ENCODE measurements at places on chromosomes 1 and 21. TPM values are rescaled to one million over a fixed set of nuclear protein-coding genes. Genes with fewer than 3 reads are reported as not detected.

ICOSLG gene
- total RNA-seq, result 1.7 TPM

DNA sequence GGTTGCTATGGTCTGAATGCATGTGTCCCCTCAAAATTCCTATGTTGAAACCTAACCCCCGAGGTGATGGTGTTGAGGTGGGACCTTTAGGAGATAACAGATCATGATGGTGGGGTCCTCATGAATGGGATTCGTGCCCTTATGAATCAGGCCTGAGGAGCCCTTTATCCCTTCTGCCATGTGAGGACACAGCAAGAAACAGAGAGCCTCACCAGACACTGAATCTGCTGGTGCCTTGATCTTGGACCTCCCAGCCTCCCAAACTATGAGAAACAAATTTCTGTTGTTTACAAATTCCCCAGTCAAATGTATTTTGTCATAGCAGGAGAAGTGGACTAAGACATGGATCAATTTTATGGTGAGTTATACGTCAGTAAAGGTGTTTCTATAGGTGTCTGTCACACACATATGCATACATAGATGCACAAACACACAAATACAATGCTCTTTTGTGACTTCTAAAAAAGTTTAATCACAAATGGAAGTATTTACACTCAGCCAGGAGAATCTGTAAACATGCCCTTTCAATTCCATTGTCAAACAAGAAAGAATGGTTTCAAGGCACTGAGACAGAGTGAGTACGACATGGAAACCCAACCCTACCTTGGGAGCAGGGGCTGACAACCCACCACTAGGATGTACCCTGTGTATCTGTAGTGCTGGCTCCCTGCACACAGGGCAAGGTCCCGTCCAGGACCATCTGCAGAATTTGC, 5.5 kb upstream of the ETS2 start:
- no peaks in the 10 kb centered on the region for H3K36me3 ChIP-seq
- H3K4me3 ChIP-seq, result no peak overlapping the region
- DNase-seq, result no peak
- H3K27ac ChIP-seq, result no peak overlapping the region
- no peaks in the 10 kb centered on the region for H3K27me3 ChIP-seq
- peaks cover 9% of the 10 kb centered on the region for H3K4me1 ChIP-seq

CD1B gene
- not detected for total RNA-seq

- H3K36me3 ChIP-seq, result no peaks in the 10 kb centered on the region
- H3K27ac ChIP-seq, result no peak overlapping the region
- no peaks in the 10 kb centered on the region for H3K4me1 ChIP-seq
- no peak overlapping the region for H3K4me3 ChIP-seq
- no peak for DNase-seq
These were observed 67.2 kb upstream of the B3GALNT2 start for GRCh38 chr1:235571482-235571881.

DNA sequence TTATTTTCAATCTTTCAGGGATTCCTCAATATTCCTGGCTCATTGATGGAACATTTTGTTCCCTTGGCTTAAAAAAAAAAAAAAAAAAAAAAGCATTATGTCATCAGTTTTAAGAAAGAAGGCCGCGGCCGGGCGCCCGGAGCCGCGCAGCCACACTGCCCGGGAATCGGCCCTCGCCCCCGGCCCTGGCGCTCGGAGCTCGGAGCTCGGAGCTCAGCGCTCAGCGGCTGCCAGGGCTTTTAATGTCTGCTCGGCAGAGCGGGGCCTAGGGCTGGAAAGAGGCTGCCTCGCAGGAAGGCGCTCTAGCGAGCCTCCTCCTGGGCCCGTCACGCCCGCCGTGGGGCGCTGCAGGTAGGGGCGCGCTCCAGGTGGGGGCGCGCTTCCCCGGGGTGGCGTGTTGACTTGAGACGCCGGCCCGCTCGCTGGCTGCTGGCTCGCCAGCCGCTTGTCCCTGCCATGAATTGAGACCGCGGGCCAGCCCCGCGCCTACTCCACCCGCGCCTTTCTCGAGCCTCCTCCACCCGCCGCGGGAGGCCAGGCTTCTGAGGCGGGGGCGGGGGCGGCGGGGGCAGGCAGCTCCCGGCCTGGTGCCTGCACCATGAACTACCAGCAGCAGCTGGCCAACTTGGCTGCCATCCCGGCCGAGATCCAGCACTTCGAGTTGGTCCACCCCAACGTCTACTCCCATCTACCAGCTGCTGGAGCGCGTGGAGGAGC, 5.4 kb upstream of the TDRD5 start:
- no peaks in the 10 kb centered on the region for H3K36me3 ChIP-seq
- H3K4me3 ChIP-seq, result peak overlapping the region; percentile 62
- peaks cover 3% of the 10 kb centered on the region for H3K4me1 ChIP-seq
- no peak for DNase-seq
- H3K27me3 ChIP-seq, result peaks cover 3% of the 10 kb centered on the region

- no peaks in the 10 kb centered on the region for H3K36me3 ChIP-seq
- H3K4me3 ChIP-seq, result no peak overlapping the region
- peaks cover 20% of the 10 kb centered on the region for H3K4me1 ChIP-seq
- no peak for DNase-seq
These were observed 176.4 kb downstream of the ETS2 start for GRCh38 chr21:38982096-38982495.

DNA sequence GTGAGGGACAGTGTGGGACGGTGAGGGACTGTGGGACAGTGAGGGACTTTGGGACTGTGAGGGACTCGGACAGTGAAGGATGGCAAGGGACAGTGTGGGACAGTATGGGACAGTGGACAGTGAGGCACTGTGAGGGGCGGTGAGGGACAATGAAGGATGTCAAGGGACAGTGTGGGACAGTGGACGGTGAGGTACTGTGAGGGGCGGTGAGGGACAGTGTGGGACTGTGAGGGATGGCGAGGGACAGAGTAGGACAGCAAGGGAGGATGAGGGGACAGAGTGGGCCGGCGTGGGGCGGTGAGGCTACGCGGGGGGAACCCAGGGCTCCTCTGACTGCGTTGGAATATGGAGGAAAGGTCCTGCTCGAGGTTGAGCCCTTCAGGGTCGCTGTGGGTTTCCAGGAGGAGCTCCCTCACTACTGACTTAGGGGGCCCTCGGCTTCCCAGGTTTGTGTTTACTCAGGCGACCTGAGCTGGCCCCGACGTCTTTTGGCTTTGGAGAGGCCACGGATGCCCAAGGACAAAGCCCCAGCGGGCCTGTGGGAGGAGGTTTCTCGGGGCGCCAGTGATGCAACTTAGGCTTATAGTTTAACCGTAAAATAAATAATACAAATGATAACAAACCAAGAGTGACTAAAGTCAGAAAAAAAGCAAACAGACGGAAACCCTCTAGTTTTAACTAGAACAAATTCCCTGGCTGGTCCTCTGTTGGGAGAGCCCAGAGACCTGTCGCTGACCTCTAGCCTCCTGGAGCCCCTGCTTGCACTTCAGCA, 1.1 kb upstream of the ERRFI1 start:
- DNase-seq, result no peak
- peak overlapping the region; percentile 90 for H3K4me3 ChIP-seq
- peak overlapping the region; percentile 94 for H3K27ac ChIP-seq
- no peaks in the 10 kb centered on the region for H3K27me3 ChIP-seq

GRCh38 chr1:225519166-225519863, 91.5 kb upstream of the LBR start:
- H3K27ac ChIP-seq, result no peak overlapping the region
- no peaks in the 10 kb centered on the region for H3K27me3 ChIP-seq
- H3K36me3 ChIP-seq, result peaks cover 14% of the 10 kb centered on the region
- DNase-seq, result no peak

GRCh38 chr1:109761227-109762038, 2.3 kb downstream of the EPS8L3 start:
- no peak for DNase-seq
- peaks cover 3% of the 10 kb centered on the region for H3K4me1 ChIP-seq
- no peak overlapping the region for H3K27ac ChIP-seq
- no peaks in the 10 kb centered on the region for H3K36me3 ChIP-seq
- no peaks in the 10 kb centered on the region for H3K27me3 ChIP-seq

GBP5 gene
- 0.71 TPM for total RNA-seq

DNA sequence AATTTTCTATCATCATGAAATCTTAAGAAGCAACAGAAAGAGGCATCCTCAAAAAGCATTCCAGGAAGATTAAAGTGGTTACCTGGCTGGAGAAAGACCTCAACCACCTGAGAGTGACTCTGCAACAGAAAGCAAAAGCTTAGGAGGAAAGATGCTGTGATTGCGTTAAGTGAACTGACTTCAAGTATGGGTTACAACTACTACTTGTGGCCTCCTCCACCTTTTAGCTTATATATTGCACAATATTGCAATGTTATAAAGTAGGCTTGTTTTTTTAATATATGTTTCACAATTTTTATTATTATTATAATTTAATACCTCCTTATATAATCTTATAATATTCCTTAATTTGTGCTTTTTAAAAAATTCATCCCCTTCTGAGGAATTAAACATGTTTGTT, 1407.5 kb downstream of the KCNT2 start:
- no peaks in the 10 kb centered on the region for H3K27me3 ChIP-seq
- H3K4me1 ChIP-seq, result no peaks in the 10 kb centered on the region
- no peak overlapping the region for H3K27ac ChIP-seq
- H3K4me3 ChIP-seq, result no peak overlapping the region
- DNase-seq, result no peak

GRCh38 chr21:42632336-42632751, 21.1 kb upstream of the PDE9A start:
- peaks cover 13% of the 10 kb centered on the region for H3K4me1 ChIP-seq
- no peaks in the 10 kb centered on the region for H3K27me3 ChIP-seq
